Substantia nigra (tissue), 51 donors: ENCODE measurements at places on chromosomes 3 and 15.

DNA sequence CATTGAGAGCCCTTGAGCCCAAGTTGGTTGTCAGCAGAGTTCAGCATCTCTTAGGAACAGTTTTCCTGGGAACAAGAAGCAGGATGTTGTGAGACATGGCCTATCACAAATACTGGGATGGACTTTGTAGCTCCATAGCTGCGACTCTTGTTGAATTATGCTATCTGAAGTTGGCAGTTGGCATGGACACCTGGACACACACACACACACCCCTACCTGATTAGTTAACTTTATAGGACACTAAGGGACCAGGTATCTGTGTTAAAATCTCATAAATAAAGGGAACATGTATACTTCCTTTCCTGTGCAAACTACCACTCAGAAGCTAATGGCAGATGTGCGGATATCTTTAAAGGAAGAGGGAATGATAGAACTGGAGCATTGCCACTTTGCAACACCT, 10.2 kb upstream of the CHRNA7 start:
- DNase-seq = no peak

DNA sequence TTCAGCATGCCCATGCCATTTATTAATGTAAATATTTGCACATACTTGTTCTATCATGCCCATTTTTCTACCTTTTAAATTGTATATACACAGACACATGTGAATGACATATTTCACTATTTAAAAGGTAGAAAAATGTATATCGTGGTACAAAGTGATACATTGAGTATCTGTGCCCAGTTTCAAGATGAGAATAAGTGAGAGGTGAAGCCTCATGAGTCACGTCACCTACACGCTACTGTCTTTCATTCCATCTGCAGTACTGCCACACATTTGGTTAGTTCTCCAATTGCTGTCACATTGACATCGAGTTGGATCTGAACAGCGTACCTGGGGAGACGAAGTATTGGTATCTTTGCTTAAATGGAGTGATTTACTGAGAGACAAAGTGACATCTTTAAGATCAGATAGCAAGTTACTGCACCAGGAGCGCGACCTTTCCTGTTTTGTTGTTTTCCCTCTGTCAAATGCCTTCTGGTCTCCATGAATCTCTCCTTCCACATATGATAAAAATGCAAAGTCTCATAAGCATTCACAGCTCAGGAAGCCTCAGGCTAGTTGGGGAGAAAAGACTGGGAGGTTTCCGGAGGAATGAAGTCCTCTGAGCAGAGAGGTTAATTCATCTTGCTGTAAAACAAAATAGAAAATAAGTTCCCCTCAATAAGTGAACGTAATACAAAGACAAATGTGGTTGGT, 12.0 kb downstream of the GREM1 start:
- DNase-seq = no peak

GRCh38 chr15:89743594-89743993, 7.5 kb downstream of the MESP1 start:
- DNase-seq = no peak

GRCh38 chr3:106345353-106346027, 476.7 kb upstream of the CBLB start:
- DNase-seq = no peak

DNA sequence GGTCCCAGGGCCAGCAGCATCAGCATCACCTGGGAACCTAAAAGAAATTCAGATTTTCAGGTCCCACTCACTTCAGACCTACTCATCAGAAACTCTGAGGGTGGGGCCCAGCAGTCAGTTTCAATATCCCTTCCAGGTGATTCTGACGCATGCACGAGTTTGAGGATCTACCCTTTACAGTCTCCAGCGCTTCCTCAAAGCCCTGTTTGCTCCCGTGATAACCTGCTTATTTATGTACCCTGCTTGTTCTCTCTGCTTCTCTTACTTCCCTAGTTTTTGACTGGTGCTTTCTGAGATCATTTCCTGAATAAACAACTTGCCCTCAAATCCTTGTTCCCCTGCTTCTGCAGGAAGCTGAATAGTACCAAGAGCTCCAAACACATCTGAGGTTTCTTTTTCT, 245.3 kb downstream of the ZNF621 start:
- DNase-seq = no peak

DNA sequence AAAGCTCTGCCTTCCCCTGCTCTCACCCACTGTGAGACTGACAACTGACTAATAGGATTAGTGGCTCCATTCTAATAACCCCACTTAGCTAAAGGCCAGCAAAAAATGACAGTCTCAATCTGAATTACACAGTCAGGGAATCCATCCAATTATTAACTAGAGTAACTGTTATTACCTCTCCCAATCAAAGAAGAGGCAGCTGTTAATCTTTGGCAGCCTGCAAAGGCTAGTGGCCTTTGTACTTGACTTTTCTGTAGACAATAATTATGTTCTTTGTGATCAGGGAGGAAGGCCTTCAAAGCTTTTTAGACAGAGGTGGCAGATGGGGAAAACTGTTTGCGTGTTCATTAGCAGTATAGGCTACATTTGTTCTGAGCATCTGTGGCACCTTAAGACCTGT, 177.7 kb downstream of the ISL2 start:
- no peak for DNase-seq
